IPS-NIHi11 (cell line): ENCODE measurements at places on chromosomes 1 and 21.

DNA sequence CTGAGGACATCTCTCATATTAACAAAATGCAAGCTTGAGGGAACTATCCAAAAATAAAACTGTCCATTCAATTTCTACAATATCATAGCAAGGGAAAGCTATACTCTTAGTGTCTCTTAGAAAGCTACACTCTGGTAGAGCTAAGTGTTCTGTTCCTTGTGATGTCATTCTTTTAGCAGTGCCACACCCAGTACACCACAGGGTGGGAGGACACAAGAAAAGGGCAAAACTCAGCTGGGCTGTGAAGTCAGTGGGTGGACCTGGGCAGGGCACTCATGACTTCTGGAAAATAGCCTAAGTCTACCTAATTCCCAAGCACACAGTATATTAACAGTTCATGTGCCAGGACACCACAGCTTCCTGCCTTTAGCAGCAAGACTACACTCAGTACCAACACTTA lies 42.2 kb upstream of the TNFSF4 start:
- no peak for DNase-seq

DNA sequence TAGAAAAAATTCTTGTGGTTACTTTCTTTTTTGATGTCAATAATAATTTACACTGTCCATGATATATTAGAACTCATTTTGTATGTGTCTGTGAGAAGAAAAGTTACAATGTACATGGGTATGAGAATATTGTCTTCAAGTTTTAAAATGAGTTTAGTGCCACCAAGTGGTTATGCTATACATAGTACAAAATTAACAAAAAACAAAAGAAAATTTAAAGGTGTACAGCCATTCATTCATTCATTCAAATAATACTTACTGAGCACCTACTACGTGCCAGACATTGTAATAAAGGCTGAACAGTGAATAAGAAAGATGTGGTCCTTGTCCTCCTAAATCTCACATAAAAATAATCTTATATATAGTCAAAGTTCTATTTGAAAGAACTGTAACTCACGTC lies 27.7 kb downstream of the UCHL5 start:
- no peak for DNase-seq

DNA sequence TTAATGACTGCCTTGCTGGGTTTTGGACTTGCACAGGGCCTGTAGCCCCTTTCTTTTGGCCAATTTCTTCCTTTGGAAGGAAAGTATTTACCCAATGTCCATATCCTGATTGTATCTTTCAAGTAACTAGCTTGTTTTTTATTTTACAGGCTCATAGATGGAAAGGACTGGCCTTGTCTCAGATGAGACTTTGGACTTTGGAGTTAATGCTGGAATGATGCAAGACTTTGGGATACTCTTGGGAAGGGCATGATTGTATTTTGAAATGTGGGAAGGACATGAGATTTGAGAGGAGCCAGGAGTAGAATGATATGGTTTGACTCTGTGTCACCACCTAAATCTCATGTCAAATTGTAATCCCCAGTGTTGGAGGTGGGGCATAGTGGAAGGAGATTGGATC lies 140.1 kb downstream of the C1orf94 start:
- DNase-seq = no peak

- DNase-seq = no peak
Measured at GRCh38 chr1:24277420-24278169, 41.6 kb upstream of the GRHL3 start.

GRCh38 chr1:17381161-17381560 lies 9.2 kb downstream of the PADI6 start:
- DNase-seq = no peak

DNA sequence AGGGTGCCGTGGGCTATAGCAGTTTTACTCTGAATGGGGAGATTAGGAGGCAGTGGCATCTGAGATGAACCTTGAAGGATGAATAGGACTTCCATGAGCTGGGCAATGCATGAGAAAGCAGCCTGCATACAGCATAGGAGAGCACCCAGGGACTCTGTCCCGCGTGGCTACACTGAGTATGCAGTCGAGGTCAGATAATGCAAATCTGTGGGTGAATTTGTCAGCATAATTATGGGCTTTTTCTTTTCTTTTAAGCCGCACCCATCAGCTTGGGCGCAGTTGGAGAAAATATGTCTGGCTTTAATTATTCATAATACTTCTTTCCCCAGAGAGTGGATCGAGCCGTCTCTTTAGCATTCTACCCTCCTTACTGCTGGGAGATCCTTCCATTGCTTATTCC lies 188.5 kb downstream of the ZSCAN20 start:
- DNase-seq = no peak

DNA sequence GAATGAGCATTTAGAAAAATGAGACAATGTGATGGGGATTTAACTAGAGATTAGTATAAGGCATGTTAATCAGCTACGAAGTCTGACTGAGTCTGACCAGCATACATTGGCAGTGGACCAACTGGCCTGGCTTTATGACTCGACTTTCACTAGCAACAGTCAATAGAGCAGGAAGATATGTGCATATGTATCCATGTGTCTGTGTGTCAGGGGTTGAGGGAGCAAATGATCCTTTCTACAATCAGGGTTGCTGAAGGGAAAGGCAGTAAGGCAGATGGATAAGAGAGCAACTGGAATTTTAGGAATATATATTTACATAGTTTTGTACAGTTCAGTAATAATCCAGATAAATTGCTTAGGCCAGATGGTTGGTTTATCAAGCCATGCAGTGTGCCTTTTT lies 645.6 kb downstream of the PLA2G4A start:
- no peak for DNase-seq

DNA sequence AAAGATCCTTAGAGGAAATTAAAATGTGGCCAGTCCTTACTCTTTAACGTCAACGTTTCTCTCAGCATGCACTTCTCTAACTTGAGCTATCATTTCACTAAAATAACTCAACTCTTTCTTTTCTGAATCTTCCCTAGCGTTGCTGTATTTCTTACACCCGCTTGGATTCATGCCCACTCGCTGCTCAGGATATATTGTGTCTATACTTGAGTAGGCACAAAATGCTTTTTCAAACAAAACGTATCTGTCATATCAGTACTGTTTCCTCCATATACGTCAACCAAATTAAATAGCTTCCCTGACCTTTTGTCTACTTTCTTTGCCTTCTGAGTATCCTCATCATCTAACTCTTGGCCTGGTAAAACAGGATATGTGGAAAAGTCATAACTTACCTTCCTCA lies 549.7 kb downstream of the SMYD3 start:
- no peak for DNase-seq

- no peak for DNase-seq
Measured at GRCh38 chr1:8740034-8740449, 77.4 kb downstream of the RERE start.
